MCF 10A (cell line): ENCODE measurements at places on chromosomes 16 and 17. TPM values are rescaled to one million over a fixed set of nuclear protein-coding genes. Genes with fewer than 3 reads are reported as not detected.

Gene HSF5
- total RNA-seq, result not detected in 2 replicates

Gene CTF1
- 3.6 and 4.1 TPM in 2 replicates for total RNA-seq

Gene CCL11
- not detected in 2 replicates for total RNA-seq

Gene DHRS7C
- not detected in 2 replicates for total RNA-seq

Gene MXRA7
- 33.6 and 35.1 TPM in 2 replicates for total RNA-seq

DNA sequence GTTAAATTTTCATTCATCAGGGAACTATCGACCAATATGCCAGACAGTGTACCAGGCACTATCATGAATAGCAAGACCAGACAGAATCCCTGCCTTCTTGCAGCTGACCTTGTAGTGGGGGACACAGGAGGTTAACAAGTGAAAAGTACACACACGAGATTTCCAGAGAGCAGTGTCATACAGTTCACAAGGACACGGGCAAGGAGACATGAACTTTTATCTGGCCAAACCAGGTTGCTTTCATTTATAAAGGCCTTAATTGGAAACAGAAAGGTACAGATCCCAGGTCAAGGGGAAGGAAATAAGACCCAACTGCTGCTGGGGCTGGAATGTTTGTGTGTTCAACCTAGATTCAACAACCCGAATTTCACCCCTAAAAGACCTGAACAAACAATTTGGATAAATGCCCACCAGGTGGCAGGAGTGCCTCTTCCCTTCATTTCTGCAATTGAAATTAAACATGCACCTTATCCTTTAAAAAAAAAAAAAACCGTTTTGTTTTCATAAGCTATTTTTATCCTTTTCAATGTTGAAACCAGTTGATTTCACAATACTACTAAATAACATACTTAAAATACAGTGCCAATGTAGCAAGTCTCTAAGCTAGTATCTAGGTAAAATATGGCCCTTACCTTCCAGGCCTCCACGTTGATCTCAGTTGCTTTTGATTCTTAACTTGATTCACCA is 65.9 kb downstream of the EMP2 start:
- DNase-seq, result peak; percentile 83
- H3K27ac ChIP-seq, result no peak overlapping the region
- no peaks in the 10 kb centered on the region for H3K27me3 ChIP-seq

DNA sequence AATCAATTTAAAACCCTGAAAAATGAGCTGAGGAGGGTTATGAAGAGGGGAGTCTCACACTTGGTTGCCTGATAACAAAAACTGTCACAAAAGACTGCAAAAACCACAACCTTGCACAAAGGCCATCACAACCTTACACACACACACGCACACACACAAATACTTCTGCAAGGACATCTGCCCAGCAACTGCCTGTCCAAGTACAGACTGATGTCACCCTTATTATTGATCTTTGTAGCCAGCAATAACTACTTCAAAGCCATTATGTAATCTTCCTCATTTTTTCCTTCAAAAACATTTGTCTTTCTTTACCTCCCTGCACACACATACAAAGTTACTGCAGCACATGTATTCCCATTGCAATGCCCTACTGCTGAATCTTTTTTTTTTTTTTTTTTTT is 253.2 kb upstream of the HSBP1 start:
- peaks cover 3% of the 10 kb centered on the region for H3K36me3 ChIP-seq
- DNase-seq, result no peak
- no peaks in the 10 kb centered on the region for H3K27me3 ChIP-seq
- H3K4me3 ChIP-seq, result no peak overlapping the region

GRCh38 chr17:8614988-8615387 is 15.5 kb downstream of the MYH10 start:
- H3K27ac ChIP-seq, result no peak overlapping the region
- H3K36me3 ChIP-seq, result no peaks in the 10 kb centered on the region
- peaks cover 18% of the 10 kb centered on the region for H3K4me1 ChIP-seq
- no peaks in the 10 kb centered on the region for H3K27me3 ChIP-seq
- no peak for DNase-seq

DNA sequence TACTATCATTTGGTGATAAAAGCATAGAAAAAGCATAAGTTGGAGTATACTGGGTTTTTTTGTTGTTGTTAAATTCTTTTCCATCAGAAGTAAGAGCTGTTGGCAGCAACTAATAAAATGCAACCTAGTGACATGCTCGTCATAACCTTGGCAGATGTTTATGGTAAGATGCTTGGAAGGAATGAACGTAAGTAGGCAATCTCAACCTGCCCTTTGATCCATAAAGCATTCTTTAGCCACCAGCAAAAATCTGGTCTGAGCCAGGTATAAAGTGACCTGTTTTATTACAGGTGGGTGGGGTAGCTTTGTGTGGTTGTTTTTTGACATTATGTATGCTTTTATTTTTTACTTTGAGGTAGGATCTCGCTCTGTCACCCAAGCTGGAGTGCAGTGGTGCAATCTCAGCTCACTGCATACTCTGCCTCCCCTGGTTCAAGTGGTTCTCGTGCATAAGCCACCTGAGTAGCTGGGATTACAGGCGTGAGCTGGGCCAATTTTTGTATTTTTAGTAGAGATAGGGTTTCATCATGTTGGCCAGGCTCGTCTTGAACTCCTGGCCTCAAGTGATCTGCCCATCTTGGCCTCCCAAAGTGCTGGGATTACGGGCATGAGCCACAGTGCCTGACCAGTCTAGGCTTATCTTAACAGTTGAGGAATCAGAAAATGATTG is 22.0 kb downstream of the WSB1 start:
- H3K4me3 ChIP-seq, result no peak overlapping the region
- peaks cover 17% of the 10 kb centered on the region for H3K4me1 ChIP-seq
- no peak for DNase-seq
- peak overlapping the region; percentile 54 for H3K27ac ChIP-seq
- no peaks in the 10 kb centered on the region for H3K27me3 ChIP-seq
- H3K36me3 ChIP-seq, result peaks cover 83% of the 10 kb centered on the region

GRCh38 chr17:13024526-13025257 is 6.9 kb upstream of the ELAC2 start:
- peaks cover 6% of the 10 kb centered on the region for H3K36me3 ChIP-seq
- DNase-seq, result peak; percentile 70
- peaks cover 26% of the 10 kb centered on the region for H3K27me3 ChIP-seq
- no peak overlapping the region for H3K27ac ChIP-seq

DNA sequence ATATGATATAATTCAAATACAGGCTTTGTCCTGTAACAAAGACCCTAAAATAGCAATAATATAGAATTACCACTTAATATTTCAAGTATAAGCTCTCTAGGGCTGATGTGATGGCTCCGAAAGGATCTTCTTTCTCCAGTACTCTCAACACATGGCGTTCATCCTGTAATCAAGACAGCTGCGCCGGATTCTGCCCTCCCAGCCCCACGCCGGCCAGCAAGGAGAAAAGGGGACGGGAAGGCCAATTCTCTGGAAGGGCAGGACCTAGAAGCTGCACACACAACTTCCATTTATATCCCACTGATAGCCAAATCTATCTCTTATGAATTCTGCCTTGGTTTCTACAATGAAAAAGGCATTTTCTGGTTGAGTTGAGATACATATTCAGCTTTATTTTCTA is 32.0 kb downstream of the CCDC182 start:
- H3K4me3 ChIP-seq, result no peak overlapping the region
- DNase-seq, result no peak
- no peaks in the 10 kb centered on the region for H3K4me1 ChIP-seq
- no peaks in the 10 kb centered on the region for H3K36me3 ChIP-seq
- peaks cover 97% of the 10 kb centered on the region for H3K27me3 ChIP-seq
- H3K27ac ChIP-seq, result no peak overlapping the region

DNA sequence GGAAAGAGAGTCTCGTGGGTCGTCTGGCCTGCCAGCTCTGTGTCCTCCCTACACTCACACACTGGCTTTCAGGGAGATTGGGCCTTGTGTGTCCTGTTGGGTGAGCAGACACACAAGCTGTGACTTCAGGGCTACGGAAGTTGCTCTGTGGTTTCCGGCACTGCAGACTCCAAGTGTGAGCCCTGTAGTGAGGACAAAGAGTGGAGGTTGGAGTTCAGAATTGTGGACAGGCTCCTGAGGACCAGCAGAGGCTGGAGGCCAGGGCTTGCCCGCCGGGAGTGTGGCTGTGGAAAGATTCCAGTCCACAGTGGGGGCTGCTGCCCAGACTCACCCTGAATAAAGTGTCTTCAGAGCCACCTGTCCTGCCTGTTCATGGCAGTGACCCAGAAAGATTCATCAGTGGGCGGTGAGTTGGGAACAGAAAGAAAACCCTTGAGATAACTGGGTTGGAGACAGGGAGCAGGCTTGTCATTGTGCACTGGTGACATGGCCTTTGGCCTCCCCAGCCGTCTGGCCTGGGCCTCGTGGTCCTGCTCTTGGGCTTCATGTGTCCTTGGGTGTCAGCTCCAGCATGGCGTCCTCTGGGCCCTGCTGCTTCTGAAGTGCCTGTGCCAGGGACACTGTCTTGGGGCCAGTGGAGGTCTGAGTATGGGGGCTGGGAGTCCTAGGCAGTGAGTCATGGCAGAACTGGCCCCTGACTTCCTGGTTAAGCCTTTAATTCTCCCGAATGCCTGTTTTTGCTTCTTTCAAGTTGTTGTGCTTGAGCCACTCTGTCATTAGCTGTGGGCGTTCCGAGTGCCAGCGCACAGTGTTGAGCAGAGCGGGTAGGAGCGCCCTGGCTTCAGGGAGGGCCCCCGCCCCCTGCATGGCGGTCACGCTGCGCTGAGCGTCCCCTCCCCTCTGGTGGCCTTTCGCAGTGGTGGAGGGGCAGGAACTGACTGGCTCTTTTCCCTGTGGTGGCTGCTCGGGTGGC is 19.9 kb upstream of the ZNF750 start:
- no peak for DNase-seq
- peaks cover 21% of the 10 kb centered on the region for H3K4me1 ChIP-seq

GRCh38 chr17:73145641-73146040 is 19.2 kb upstream of the SSTR2 start:
- H3K27me3 ChIP-seq, result peaks cover 35% of the 10 kb centered on the region
- DNase-seq, result no peak
- peaks cover 8% of the 10 kb centered on the region for H3K4me1 ChIP-seq
- H3K4me3 ChIP-seq, result no peak overlapping the region
- no peaks in the 10 kb centered on the region for H3K36me3 ChIP-seq
- no peak overlapping the region for H3K27ac ChIP-seq

DNA sequence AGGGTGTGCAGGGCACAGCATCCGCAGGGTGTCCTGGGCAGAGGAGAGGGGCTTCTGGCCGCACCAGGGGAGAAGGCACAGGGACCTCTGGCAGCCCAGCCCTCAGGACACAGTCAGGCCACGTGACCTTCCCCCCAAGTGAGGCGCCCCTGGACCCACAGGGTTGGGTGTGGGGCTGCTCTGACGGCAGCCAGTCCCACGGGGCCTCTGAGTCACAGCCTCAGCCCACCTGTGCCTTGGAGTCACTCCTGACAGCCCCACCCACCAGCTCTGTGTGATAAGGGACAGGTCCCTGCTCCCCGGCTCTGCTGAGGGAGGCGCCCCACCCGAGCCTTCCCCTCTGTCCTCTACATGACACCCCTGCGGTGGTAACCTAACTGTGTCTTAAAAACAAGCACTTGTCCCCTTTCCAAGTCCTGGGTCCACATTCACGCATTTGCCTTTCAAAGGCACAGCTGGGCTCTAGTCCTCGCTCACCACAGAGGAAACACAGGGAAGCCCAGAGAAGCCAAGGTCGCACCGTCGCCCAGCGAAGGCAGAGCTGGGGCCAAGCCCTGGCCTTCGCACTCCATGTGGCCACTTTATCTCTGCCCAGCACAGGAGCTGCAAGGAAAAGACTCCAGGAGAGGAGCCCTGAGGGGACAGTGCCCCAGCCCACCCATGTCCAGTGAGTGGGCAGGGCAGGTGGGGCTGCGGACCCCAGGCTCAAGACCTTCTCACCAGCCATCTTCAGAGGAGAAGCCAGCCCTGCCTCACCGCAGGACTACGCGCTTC is 5.1 kb upstream of the NPTX1 start:
- H3K36me3 ChIP-seq, result no peaks in the 10 kb centered on the region
- H3K4me1 ChIP-seq, result no peaks in the 10 kb centered on the region
- no peak for DNase-seq
- no peak overlapping the region for H3K27ac ChIP-seq
- peaks cover 28% of the 10 kb centered on the region for H3K27me3 ChIP-seq

DNA sequence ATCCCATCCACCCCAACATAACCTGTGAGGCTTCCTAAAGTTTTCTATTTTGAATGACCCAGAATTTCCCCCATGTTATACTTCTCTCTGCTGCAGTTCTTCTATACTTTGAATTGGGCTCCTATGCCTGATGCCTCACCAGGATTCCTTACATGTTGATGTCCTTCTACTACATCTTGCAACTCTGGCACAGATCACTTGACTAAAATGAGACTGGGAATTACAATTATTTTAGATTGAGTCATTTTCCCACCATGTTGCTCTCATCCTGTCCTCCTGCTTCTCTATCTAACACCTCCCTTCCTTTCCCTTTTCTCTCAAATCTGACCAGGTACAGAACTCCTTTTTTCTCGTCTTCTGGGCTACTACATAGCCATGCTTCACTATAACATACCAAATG is 314.0 kb upstream of the KCNJ16 start:
- no peak for DNase-seq
- H3K27me3 ChIP-seq, result no peaks in the 10 kb centered on the region
- no peaks in the 10 kb centered on the region for H3K36me3 ChIP-seq

GRCh38 chr17:28744104-28744971 is 527 bp downstream of the TRAF4 start:
- peak overlapping the region; percentile 93 for H3K27ac ChIP-seq
- peak overlapping the region; percentile 91 for H3K4me3 ChIP-seq
- peaks cover 19% of the 10 kb centered on the region for H3K4me1 ChIP-seq
- peak; percentile 40 for DNase-seq
- H3K36me3 ChIP-seq, result peaks cover 48% of the 10 kb centered on the region
- H3K27me3 ChIP-seq, result no peaks in the 10 kb centered on the region

DNA sequence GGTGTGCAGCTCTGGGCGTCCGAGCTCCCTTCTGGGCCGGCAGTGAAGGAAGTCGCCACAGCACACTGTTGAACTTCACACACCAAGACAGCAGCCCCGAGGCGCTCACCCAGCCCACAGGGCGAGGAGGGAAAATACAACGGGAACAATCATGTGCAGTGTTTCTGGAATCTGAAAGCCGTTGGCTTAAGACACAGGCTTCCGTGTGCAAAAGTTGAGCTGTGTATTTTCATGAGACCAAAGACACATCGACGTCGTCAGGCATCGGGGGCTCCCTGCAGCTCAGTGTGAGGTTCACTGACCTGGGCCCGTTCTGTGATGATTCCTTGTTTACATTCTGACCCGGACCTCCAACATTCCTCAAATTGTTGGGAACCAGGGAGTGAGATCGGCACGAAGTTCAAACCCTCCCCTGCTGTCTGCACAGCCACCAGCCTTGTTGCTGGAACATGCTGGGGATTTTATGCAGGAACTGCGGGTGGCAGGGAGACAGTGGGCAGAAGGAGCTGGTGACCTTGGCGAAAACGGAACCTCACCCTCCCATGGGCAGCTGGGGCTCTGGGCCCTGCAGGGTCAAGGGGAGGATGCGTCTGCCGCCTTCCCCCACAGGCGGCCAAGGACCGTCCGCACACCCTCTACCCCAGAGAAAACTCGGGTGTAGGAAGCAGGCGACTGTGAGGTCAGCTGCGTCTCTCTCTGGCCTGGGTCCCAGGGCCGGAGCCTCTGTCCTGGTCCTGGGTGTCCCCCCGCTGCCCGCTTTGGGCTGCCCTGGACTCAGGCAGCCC is 72.2 kb downstream of the METRNL start:
- peaks cover 65% of the 10 kb centered on the region for H3K27me3 ChIP-seq
- H3K36me3 ChIP-seq, result peaks cover 6% of the 10 kb centered on the region
